ENCODE measurements at places on chromosomes 2 and 18.

- no peak for DNase-seq
These were observed 16.1 kb downstream of the TPGS2 start for GRCh38 chr18:36812678-36813077.

DNA sequence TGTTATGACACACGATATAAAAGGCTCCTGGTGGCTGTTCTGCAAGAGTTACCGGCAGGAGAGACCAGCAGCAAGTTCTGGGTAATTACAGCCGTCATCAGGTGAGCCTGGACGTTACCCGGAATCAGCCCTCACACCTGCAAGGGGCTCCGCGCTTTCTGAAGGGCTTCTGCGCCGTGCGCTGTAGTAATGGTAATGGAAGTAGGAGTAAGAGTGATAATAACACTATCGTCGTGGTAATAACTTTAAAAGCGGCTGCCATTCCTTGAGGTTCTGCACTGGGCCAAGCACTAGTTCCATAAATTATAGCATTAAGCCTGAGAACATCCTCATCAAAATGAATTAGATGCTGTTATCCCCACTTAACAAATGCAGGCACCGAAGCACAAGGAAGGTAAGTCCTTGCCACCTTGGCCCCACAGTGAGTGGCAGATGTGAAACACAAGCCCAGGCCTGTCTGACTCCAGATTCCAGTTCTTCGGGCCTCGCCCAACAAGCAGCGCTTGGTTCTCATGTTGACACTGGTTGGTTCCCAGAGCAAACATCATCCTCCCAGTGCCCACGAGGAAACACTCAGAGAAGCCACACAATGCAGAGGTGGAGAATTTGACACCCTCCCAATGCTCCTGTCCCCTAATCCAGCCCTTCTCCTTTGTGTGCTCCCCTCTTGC is 205.2 kb downstream of the EIPR1 start:
- no peak for DNase-seq

DNA sequence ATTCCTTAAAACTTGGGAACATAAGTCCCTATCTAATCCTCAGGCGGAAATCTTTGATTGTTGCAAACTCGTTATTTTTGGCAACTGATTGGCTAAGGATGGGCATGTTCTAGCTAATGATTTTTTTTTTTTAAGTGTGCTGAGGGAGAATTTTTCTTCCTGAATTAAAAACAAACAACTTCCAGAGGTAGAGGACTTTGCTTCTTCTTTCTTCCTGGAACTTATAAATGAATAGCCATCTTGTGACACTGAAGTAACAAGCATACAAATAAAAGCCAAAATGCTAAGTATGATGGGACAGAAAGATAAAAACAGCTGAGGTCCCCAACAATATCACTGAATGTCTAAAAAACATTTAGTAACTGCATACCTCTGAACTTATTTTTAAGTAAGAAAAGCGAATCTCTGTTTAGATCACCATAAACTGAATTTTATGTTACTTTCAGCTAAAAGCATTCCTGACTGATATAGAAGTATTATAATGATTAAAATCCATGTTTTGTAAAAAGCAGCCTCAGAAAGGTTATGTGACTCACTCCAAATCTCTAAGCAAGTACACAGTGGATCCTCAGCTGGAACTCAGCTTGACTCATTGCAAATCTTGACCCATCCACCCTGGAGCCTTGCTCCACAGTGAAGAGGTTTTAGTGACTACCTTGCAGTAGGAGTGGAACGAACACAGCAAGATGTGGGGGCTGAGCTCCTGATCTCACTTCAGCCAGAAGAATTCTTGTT is 344.4 kb downstream of the CLIP4 start:
- DNase-seq = no peak

DNA sequence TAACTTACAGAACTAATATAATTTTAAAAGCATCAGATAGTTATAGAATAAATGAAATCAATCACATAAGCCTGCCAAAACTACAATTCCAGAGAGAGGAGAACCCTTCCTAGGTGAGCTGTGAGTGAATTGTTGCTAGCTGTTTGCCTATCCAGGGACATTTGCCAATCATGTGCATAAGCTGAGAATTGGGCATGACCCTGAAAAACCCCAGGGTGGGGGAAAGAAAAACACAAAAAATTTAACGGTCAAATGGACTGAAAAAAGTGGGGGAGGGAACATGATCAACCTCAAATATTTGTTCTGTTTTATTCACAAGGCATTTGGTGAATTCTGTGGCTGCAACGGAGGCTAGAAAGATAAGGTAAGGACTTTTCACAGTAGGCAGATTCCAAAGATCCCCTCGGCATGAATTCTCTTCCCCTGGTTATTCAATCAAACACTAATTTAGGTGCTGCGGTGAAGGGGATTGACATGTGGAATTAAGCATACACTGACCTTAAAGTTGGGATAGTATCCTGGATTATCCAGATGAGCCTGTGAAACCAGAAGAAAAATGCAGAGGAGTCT is 203.9 kb upstream of the RGPD4 start:
- DNase-seq = no peak

DNA sequence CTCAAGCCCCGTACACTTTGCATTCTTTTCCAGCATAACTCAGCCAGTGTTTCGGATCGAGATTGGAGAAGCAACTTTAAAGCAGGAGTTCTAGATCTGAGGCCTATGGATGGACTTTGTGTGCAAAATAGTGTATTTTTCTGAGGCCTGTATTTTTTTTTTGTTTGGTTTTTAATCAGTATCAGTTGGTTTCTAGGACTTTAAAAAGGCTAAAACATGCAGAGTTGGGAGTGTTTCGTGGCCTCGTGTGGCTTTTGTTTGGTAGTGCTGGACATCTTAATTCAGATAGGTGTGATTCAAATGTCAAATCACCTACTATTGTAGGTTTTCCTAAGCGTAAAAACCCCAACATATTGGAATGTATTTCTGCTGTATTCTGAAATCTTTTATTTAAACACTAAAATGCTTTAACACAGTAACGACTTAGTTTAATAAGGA is 282 bp upstream of the PUS10 start:
- DNase-seq = no peak

DNA sequence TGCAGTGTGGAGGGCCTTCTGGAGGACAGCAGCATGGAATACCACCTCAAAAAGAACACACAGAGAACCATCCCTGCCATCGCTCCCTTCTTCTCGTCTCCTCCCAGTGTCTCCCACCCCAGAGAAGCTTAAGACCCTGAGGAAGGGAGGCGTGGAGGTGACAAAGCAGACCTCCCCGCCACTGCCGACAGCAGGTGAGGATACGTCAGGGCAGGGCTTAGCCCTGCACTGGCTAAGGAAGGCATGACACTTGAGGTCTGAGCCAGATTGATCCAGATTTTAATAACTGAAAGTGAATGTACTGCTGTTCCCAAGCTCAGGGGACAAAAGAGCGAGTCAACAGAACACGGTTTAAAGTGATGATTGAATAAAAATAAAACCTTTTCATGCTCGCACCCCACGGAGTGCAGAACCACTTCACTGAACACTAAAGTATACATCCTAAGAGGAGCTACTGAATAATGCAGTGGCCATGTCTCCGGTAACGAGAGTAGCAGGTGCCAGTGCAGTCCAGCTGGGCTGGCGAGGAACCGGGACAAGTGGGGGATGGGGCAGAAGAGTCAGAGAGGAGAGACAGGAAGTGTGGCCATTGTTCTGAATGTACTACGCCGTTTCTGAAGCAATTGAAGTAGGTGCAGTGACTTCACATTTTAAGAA is 391.0 kb downstream of the CDH2 start:
- no peak for DNase-seq

DNA sequence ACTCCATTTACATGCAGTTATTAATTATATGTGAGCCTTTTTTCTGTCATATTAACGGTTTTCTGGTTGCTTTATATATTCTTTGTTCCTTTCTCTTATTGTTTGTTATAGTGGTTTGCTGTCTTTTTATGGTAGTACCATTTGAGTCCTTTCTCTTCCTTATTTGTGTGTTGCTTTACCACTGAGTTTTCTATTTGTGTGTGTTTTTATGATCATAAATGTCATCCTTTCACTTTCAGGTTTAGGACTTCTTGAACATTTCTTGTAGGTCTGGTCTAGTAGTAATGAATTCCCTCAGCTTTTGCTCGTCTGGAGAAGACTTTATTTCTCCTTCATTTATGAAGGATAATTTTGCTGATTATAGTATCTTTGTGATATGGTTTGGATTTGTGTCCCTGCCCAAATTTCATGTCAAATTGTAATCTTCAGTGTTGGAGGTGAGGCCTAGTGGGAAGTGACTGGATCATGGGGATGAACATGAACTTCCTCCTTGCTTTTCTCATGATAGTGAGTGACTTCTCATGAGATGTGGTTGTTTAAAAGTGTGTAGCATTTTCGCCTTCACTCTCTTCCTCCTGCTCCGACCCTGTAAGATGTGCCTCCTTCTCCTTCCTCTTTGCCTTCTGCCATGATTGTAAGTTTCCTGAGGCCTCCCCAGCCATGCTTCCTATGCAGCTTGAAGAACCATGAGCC is 11.5 kb downstream of the GCC2 start:
- DNase-seq = no peak

DNA sequence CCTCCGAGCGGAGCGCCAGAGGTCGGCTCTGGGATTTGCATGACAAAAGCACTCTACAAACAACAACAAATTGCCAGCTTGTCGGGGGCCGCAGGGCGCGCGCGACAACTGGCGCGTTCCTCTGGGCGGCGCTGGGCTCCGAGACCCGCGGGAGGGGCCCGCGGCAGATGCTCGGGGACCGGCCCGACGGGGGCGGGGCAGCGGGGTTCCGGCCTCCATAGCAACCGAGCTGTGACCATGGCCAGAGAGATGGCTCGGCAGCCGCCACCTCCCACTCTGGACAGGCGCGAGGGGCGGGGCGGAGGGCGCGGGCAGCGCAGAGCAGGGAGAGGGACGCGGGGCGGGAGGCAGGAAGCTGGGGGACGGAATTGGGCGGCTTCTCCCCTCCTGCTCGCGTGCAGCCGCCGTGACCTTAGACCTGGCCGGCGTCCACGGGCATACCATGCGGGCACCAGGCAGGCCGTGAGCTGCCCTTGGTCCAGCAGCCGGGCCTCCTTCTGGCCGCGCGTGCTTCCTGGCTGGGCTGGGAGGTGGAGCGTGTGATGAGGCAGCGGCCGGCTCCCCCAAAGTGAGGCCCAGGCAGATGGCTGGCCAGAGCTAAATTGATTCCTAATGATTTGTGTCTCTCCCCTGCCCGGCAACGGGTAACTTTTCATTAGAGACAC is 171.5 kb downstream of the CELF4 start:
- DNase-seq = no peak

DNA sequence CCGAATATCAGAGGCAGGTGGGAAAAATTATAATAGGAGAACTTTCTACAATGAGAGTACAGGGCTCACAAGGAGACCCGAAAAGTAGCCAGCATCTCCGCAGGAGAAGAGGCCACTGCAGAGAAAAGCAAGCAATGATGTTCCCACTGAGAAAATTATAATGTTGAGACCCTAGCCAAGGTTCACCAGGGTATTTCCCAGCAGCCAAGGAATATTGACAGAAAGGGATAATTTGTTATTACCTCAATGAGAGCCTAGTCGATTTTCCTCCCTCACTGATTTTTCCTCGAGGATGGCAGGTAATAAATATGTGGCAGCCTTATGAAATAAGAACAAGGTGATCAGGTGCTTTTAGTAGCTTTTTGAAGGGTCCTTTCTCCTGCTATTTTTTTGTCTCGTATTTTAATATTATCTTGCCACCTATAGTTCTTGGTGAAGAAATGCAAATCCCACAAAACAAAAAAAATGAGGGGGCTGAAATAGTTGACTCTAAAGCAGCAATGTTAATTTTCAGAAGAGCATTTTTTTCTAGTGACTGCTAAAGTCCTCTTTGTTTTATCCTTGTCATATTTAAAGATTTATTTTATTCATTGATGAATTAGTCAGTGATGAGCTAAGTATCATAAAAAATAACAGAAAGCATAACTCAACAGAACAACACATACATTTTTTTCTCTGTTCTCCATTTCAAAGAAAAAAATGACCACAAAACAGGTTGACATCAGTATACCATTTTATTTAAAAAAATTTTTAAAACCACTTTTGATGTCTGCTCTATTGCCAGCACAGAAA is 215.4 kb downstream of the KCNE4 start:
- no peak for DNase-seq
